CD4-positive, alpha-beta memory T cell (primary cell): ENCODE measurements at places on chromosomes 13 and 19.

- no peak for DNase-seq
These were observed 23.6 kb downstream of the ZNF541 start for GRCh38 chr19:47549261-47549862.

GRCh38 chr19:7527516-7528191 is 5.2 kb downstream of the MCOLN1 start:
- DNase-seq: no peak

DNA sequence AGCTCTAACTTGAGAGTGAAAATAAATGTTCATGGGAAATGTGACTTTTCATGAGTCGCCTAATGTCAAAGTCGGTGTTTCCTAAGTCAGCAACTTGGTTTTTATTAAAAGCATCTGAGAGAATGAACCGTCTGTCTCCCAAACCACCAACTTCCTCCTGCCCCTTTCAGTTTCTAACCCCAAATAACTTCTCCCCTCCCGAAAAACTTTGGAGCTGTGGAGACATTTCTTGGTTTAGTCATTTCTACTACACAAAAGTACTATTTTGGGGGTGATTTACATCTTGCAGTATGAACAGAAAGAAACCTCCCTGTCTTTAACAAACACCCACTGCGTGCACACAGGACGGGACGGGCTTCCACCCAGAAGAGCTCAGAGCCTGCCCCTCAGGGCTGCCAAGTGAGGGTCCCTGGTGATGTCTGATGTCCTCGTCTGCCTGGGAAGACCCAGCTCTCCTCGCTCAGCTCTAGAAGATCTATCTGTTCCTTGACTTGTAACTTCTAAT is 65.0 kb downstream of the RASA3 start:
- DNase-seq: peak; percentile 16

- DNase-seq: no peak
These were observed 77.6 kb upstream of the PCDH17 start for GRCh38 chr13:57553932-57554331.

DNA sequence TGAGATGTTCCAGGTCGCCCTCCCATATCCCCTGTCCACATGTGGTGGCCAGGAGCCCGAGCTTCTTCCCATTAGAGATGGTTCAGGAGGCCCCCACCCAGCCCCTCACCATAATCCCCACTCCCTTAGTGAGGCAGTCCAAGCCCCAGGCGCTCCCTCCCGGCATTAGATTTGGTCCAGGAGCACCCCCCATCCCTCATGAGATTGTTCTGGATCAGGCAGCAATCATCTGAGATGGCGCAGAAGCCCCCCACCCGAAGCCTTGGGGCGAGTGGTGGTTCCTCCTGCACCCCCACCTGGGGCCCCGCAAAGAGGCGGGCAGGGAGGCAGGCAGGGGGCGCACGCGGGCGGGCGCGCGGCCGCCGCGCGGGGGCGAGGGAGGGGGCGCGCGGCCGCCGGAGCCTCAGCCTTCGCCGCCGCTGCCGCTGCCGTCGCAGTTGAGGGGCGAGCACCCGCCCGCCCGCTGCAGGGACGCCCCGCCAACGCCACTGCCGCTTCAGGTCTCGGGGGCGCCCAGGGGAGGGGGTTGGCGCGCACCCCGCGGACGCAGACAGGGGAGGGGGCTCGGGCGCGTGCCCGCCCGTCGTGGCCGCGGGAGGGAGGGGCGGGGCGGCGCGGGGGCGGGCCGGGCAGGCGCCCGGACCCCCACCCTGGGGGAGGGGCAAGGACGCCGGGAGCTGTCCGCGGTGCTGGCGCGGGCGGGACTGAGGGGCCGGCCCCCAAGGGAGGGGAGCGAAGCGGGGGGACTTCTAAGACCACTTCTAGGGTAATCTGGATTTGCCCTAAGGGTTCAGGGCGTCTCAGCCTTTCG is 46.4 kb upstream of the SHKBP1 start:
- peak; percentile 13 for DNase-seq

DNA sequence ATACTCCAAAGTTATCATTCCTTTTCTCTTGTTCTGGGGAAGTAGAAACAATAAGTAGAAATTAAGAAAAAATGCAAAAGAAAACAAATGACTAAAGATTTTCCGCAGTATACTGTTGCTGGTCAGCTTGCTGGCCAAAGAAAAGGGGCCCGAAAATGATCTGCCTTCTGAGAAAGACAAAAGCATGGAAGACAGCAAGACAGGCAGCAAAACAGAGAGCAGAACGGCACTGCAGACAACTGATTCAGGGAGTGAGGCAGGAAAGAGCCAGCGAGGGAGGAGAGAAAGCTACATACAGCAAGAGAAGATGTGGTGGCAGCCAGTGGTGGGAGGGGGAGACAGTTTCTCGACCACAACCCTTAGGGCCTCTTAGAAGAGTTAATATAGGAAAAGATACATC is 5.3 kb upstream of the DOCK9 start:
- DNase-seq: no peak

DNA sequence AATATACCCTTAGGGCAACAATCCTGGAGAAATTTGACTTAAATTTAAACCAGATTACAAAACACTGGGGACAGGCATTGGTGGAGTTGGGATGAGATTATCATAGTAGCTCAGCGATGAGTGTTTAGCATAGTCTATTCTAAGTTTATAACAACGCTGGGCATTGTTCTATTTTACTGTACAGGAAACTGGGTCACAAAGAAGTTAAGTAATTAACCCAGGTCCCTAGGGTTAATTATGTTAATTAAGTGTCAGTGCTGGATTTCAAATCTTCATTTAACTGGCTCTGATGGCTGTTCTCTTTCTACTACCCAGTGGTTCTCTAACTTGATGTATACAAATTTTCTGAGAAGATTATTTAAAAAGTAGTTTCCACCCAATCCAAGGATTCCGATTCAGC is 388.9 kb downstream of the KCNRG start:
- DNase-seq: no peak

GRCh38 chr13:54185785-54186184 is 1157.2 kb downstream of the OLFM4 start:
- DNase-seq: no peak

DNA sequence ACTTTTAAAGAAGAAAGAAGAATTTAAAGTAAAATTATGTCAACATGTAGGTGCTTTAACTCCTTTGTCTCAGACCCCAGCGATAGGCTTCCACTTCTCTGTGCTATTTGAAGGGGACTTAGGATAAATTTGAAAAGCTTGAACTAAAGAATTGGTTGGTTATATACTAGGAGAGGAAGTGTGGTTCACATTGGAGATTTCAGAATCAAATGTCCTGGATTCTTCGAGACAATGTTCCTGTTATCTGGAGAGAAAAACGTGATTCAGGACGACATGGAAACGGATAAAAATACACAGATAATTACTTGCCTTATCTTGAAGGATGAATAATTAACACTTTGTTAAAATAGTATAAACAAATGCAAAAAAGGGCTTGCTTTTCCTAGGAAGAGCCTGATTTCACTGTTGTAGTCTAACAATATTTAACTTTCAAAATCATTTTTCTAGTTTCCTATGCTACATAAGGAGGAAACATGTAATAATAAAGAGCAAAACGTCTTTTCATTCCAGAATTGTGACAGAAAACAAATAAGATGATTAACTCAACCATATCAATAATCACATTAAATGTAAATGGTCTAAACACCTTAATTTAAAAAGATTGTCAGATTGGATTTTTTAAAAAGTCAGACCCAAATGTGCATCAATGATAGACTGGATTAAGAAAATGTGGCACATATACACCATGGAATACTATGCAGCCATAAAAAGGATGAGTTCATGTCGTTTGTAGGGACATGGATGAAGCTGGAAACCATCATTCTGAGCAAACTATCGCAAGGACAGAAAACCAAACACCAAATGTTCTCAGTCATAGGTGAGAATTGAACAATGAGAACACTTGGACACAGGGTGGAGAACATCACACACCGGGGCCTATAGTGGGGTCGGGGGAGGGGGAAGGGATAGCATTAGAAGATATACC is 724 bp upstream of the ZNF780A start:
- no peak for DNase-seq

GRCh38 chr19:55640043-55640576 is 692 bp upstream of the ZNF580 start:
- DNase-seq: peak; percentile 74

DNA sequence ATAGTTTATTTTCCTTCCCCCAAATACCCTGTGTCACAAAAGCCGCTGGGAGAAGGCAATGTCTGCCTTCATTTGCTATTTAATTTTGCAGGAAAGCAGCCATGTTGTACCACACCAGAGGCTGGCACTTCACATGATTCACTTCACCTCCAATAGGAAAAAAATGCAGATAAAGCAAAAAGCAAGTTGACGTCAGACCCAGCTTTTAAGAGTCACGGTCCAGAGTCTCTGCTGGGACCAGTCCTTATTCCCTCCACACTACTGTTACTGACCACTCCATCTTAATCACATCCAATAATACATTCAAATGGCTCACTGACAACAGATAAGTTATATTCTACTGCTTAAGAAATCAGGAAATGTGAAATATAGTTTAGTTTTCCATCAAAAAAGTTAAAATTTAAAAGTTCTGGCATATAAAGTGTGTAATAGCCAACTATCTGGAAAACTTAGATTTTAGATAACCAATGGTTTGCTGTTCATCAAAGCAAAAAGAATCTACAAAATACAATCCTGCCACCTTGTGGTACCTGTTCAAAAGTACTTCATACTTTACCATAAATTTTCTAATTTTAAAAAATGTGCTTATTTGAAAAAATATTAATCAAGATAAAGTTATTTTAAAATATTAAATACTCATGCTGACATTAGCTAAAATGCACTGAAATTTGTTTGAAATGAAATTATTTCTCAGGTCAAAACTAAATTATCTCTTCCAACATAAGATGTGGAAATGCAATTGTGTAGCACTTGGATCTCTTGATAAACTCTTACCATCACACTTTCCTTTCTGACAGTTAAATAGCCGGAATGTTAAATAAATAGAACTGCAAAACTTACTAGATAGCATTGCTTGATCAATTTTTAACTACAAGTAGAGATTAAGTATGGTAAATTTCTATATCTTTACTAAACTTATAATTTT is 97.3 kb downstream of the SERP2 start:
- peak; percentile 16 for DNase-seq

DNA sequence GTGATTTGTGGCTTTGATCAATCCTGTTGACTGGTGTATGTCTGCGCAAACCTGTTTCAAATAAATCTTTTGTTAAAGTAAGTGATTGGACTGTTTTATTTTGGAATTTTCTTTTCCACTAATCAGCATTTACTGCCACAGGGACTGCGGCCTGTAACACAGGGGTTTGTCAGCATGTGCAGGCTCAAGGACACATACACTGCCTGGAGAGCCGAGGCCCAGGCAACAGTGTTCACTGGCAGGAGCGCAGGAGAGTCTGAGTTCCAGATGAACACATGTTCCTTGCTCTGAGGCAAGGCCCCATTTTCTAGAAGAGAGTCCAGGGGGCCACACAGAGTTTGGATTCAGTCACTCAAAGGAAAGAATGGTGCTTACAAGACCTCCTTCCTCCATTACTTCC is 26.0 kb downstream of the SHISA2 start:
- no peak for DNase-seq
